ENCODE measurements at places on chromosomes 5 and 9.

- DNase-seq = no peak
Observed at GRCh38 chr5:132016721-132017250, 5.3 kb upstream of the ACSL6 start.

GRCh38 chr9:133490201-133490681, 11.3 kb upstream of the SLC2A6 start:
- no peak for DNase-seq

GRCh38 chr5:179564526-179564925, 14.2 kb downstream of the RUFY1 start:
- no peak for DNase-seq

GRCh38 chr9:20640331-20641187, 18.3 kb upstream of the MLLT3 start:
- DNase-seq = no peak

GRCh38 chr9:2473681-2474080, 147.9 kb upstream of the VLDLR start:
- no peak for DNase-seq
